Dermis blood vessel endothelial cell (primary cell): ENCODE measurements at places on chromosomes 5 and 9. TPM values are rescaled to one million over a fixed set of nuclear protein-coding genes. Genes with fewer than 3 reads are reported as not detected.

DNA sequence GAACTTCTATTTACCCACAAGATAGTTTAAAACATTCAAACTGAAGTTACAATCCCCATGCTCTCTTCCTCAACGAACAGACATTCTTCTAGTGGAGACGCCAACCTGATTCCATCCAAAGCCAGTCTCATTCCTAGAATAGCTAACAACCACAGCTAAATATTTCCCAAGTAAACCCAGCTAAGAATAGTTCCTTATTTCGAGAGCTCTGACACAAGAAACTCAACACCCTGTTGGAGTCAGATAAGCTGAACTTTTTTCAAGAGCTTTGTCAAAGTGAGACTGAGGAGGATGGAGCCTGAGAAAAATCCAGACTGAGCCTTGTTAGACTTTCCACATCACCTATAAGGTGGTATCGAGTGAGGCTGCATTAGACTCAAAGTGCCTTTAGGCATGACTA, 56.7 kb upstream of the RPS23 start:
- DNase-seq = no peak

- no peak for DNase-seq
Observed at GRCh38 chr5:10610058-10610457, 46.2 kb downstream of the ANKRD33B start.

DNA sequence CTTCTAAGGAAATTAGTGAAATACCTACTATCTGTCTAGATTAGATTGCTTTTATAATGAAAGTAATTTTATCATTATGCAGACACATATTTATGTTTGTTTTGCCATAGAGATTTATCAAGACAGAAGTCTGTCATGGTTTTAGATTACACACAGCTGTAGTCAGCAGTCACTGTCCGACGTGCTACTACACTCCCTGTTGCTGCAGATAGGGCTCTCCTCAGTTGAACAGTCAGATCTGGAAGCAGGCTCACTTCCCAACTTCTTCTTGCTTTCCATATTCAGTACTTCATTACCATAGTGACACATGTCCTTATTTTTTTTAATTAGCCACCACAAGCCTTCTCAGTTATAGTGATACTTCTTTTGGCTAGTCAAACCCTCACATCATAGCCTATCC, 329.9 kb upstream of the ITGA1 start:
- DNase-seq = no peak

GRCh38 chr5:64784451-64785025, 15.8 kb downstream of the CWC27 start:
- DNase-seq = peak; percentile 93

DNA sequence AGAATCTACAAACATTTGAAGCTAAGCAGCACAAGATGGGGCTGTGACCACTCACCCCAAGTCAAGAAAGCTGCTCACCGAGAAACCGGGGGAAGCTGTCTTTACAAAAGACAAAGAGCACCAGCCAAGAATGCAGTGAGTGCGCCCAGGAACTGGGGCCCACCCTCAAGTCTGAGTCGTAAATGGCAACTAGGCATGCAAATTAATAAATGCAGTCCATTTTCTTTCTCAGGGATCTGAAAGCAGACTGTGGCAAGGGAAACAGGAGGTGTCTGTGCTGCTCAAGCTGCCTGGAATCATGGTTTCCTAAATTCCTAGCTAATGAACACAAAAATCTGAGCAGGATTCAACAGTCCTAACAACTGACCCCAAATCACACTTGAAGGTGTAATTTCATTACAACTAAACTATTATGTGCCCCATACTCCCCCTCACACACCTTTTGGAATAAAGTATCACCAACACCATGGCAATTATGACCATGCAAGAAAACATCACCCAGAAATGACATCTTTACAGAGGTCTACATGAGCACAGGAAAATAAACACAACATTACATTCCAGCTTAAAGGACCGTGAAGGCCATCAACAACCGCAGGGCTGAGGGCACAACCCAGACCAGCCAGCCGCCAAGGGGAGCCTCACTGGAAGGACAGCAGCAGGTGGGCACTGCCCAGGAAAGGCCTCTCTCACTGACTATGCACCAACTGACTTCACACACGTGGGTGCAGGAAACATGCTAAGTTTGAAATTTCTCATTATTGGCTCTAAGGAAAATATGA, 17.6 kb downstream of the NSUN2 start:
- DNase-seq = no peak

GRCh38 chr5:123217173-123217572, 128.1 kb downstream of the PRDM6 start:
- DNase-seq = no peak

DNA sequence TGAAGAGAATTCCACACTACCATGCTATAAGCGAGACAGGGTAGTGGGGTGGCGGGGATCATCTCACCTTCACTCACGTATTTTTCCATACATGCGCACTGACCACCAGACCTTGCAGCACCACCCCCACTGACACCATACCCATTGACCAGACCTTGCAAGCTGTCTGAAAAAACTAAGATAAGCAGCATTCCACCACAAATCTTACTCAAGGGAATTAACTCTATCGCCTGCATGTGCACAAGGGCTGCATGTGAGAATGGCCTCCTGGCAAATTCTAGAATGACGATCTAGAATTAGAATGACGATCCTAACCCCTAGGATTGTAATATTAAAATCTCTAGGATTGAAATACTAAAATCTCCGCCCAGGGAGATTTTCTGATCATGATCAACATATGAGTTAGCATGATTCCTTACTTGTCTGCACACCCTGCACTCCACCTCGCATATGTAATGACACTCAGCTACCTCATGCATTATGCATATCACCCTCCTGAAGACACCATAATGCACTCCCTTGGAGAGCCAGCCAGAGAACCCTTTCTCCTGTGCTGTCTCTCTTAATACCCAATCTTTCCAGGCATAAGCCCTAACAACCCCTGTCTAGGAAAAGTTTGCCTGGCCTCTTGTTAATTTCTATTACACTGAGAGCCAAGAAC, 11.7 kb downstream of the SOX30 start:
- DNase-seq = no peak

DNA sequence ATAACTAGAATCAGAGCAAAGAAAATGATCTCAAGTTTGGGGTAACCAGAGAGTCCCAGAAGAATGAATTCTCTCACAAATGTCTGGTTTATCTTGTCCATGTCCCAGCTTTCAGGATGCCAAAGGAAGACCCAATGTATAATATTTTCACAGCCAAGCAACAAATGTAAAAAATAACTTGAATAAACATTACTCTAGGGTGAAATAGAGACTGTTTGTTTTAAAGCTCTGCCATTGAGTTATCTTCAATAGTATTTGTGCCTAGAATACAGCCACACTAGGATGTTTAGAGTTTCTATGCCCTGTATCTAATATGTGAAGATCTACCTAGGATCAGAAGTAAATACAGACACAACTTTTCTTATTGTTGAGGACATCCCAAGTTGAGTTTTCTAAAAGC, at the start of gene OR13C4:
TSS of gene OR13C4 (minus strand) at position 101 of the 400 bp plus-strand sequence. CDS start at position 101, 0 bp downstream.
- no peak for DNase-seq

DNA sequence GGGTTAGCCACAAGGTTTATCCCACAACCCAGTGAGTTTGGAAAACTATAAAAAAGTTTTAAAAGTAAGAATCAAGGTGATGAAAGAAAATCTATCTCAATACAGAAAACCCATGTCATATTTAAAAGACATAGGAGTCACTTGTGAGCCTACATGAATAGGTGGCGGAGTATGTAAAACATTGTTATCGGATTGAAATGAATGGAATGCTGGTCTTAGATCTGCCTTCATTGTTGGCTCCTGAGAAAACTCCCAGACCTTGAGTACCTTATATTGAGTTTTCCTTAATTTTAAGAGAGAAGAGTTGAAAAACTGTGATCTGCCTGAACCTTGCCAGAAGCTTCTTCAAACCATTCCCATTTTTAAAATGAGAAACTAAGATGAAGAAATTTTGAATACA, 551.1 kb downstream of the EFNA5 start:
- DNase-seq = no peak

DNA sequence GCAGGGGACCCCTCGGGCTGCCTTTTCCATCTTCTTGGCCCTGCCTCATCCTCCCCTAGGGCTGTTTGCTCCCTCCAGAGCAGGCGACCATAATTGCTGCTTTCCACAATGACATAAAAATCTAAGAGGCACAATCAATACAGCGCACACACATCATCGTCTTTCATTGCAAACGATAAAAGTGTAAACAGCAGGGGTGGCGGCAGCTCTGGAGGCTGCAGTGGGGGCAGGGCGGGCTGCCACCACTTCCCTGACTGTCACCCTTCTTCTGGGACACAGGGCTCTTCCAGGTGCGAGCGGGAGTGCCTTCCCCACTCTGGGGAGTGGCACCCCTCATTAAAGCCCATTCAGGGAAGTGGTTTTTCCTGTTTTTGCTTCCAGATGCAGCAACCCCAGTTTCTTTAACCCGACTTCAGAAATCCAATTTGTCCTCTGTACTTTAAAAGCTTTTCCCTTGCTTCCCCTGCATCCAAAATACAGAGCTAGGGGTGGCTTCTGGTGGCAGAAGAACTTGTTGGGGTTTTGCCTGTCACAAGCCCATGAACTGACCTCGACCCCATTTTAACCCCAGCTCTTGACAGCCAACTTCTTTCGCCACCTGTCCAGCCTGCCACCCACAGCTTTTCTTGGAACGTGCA, 45.7 kb downstream of the TSPAN17 start:
- DNase-seq = no peak

DNA sequence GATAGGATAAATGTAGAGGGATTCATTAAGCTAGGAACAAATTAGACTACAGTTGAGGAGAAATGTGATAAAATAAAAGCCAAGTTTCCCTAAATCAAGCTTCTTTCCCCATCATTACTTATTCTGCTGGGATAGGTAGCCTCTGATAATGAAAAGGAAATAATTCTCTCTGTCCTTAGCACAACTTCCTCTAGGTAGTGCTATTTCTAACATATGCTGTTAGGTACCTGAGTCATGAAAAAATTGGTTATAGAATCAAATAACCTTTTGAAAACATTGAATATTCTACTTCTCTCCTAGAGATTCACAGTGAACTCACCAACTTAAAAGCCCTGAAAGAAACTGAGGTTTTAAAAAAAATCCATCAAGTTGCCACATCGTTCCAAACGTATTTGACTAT, 1793.1 kb downstream of the EFNA5 start:
- DNase-seq = no peak

- peak; percentile 72 for DNase-seq
Observed at GRCh38 chr5:33369485-33370465, 71.0 kb upstream of the TARS1 start.

DNA sequence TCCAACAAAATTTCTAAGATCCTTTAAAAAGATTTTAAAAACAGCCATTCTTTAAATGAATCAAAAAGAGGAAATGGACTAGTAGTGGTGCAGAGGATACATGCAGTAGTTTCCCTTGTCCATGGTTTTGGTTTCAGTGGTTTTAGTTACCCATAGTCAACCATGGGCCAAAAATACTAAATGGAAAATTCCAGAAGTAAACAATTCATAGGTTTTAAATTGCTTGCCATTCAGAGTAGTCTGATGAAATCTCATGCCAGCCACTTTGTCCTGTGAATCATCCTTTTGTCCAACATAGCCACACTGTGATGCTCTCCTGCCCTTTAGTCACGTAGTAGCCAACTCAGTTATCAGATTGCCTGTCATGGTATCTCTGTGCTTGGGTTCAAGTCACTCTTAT, 286.1 kb downstream of the ANXA1 start:
- DNase-seq = no peak

GRCh38 chr5:82849885-82850284, 227.3 kb downstream of the TMEM167A start:
- DNase-seq = no peak

- DNase-seq = no peak
Observed at GRCh38 chr5:83025690-83026478, 51.3 kb downstream of the TMEM167A start.

- DNase-seq = no peak
Observed at GRCh38 chr9:96245399-96245798, 56.6 kb downstream of the HSD17B3 start.

DNA sequence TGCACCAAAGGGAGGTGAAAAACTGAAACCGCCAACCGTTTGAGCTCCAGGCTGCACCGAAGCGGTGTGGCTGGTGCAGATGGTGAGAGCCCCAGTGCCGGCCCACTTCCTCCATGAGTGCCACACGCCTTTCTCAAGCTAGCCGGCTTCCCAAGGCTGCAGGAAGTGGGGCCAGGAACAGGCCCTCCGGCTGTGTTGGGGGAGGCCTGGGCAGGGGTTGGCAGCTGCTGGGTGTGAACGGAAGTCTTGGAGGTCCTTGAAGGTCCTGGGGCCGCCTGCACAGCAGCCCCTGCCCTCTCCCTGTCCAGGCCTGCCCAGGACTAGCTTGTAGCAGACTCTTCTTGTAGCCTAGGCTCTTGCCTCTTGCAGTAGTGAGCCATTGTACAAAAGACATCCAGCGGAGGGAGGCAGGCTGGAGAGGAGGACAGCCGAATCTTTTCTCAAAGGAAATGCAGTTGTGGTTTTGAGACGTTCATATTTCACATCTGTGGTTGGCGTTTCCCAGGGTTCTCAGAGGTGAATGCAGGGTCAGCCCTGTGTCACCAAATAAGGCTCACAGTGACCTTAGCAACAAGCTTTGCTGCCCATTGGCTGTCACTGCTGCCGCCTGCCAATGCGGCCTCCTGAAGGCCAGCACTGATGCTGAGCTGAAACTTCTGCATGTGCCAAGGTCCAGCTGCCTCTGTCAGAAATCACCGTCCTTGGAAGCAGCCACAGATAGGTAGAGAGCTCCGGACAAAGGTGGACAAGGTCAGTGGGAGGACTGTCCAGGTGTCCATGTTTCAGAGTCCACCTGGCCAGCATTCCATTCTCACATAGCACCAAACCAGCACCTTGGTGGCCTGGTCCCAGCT, 23.9 kb downstream of the IRF1 start:
- DNase-seq = peak; percentile 78

DNA sequence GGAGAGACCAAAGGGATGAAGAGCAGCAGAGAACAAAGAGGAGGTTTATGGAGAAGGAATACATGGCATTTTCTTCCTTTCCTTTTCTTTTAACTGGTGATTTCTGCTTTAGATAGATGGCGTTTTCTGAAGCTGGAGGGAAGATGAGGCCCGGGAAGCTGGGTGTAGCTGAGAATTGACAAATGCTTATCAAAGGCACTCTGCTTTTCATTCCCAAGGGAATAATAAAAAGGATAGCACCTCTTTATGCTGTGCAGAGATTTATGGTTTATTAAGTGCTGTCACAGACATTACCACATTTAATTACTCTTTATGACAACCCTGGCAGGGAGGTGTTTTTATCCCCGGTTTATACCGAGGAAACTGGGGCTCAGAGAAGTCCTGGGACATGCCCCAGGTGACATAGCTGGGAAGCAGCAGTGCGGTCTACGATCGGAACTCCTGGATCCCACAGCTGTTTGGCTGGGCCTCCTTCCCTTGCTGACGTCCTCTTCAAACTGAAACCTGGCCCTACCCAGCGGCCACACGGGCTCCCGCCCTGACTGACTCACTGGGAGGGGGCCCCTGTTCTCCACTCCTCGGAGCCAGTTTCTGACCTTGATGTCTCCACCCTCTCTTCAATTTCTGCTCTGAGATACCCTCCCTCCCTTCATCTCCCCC, 8.2 kb upstream of the EPB41L4B start:
- no peak for DNase-seq

The CD14 gene
- total RNA-seq = 1.7 and 3.2 TPM in 2 replicates

The CCT5 gene
- total RNA-seq = 663 and 731 TPM in 2 replicates

The C9 gene
- 0.34 TPM in 1 of 2 replicates, not detected in the other for total RNA-seq

The GRM6 gene
- total RNA-seq = not detected in 2 replicates

The FXN gene
- 2.9 and 3.9 TPM in 2 replicates for total RNA-seq

The ZNF300 gene
- 6.5 and 6.8 TPM in 2 replicates for total RNA-seq

The C9orf72 gene
- total RNA-seq = 8.6 and 10.9 TPM in 2 replicates

The PTGES gene
- 0.47 and 0.51 TPM in 2 replicates for total RNA-seq

The ANKRD18A gene
- under 0.01 TPM in 1 of 2 replicates, not detected in the other for total RNA-seq

The POLR3G gene
- total RNA-seq = 4.9 and 12.3 TPM in 2 replicates
